ENCODE measurements at places on chromosomes 4 and X.

GRCh38 chr4:133150486-133151340 is 1.6 kb downstream of the PCDH10 start:
- DNase-seq: no peak

- no peak for DNase-seq
These were observed 109.7 kb downstream of the SHROOM3 start for GRCh38 chr4:76544725-76545124.

DNA sequence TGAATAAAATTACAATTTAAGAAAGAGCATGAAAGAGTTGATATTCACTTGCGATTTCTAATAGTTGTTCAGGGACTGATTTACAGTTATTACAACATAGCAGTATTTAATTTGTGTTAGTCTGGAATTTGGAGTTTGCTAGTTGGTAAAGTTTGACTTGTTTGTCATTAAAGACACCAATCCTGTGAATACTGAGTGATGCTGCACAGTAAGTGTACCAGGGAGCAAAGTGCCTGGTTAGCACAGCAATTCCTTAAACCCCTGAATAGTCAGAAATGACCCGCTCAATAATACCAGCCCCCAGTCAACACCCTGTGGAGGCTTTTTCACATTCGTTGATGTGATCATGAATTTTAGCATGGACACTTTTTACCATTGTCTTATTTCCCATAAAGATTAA is 122.2 kb upstream of the GC start:
- DNase-seq: no peak

DNA sequence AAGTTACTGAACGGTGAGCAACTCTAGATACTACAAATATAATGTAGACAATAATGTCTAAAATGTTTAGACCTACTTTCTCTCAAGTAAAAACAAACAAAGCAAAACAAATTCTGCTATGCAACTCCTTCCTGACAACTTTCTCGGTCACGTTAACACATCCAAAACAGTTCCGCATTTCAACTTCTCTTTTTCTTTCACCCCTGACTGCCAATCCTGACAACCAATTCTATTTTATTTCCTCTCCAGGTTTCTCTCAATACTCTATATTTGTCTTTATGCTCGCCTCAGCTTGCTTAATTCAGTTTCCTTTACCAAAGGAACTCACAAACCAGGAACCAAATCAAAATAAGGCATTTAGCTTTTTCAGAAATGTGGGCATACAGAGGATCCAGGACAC is 513.0 kb downstream of the FSTL5 start:
- DNase-seq: no peak

DNA sequence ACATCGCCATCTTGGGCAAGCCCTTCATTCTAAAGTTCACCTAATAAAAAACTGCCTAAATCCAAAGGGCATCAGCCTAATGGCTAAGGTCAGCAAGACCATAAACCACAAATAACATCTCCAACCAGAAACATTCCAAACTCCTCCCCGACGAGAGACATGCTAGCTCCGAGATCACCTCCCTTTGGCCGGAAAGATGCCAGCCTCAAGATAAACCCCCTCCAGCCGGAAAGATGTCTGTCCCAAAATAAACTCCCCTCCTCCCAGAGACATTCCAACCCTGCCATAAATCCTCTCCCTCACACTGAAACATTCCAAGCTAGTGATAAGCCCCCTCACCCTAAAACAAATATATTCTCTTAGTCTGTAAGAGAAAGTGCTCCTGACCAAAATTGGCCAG is 13.3 kb upstream of the DYNLT3 start:
- DNase-seq: no peak

DNA sequence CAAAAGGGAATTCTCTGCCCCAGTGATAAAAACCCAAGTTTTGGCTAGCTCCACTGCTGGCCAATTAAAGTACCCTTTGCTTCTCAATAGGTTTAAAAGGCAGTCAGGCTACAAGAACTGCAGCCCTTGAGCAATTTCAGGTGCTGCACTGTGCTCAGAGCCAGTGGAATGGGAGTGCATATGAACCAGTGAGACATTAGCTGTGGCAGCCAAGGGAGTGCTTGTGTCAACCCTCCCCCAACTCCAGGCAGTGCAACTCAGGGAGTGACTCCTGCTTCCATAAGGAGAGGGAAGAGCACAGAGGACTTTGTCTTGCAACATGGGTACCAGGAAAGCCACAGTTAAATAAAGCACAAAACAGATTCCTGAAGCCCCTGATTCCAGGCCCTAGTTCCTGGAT is 61.6 kb upstream of the VAMP7 start:
- DNase-seq: no peak

GRCh38 chrX:112163906-112164305 is 81.3 kb upstream of the TRPC5 start:
- DNase-seq: no peak

DNA sequence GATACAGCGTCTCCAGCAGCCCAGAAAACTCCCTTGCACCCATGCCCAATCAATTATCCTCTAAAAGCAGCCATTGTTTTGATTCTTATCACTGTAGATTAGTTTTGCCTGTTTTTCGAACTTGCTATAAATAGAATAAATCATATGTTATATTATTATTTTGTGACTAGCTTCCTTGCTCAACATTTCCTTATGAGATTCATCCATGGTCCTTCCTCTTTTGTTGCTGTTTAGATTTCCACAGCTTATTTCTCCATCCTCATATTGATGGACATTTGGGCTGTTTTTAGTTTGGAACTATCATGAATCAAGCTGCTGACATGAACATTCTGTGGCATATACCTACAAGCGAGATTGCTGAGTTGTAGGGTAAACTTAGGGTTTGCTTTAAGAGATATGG is 595.3 kb downstream of the BCOR start:
- DNase-seq: no peak

GRCh38 chr4:88879991-88880390 is 177.0 kb downstream of the FAM13A start:
- DNase-seq: no peak

- DNase-seq: no peak
These were observed 418.7 kb downstream of the CENPC start for GRCh38 chr4:67126570-67126969.

DNA sequence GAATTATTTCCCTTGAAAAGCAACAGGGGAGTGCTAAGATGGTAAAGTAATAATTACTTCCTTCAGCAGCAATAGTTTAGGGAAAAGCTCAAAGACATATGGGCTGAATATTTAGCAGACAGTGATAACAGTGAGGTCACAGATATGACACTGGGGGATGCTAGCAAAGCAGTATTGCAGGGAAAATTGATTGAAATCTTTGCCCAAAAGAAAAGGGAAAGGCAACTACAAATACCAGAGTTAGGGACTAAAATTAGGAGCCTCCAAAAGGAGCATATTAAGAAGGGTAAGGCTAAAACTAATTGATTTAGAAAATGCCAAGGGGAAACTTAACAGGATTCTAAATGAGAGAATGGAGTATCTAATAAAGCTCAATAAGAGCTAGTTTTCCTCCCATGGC is 1191.3 kb upstream of the TENM3 start:
- no peak for DNase-seq

DNA sequence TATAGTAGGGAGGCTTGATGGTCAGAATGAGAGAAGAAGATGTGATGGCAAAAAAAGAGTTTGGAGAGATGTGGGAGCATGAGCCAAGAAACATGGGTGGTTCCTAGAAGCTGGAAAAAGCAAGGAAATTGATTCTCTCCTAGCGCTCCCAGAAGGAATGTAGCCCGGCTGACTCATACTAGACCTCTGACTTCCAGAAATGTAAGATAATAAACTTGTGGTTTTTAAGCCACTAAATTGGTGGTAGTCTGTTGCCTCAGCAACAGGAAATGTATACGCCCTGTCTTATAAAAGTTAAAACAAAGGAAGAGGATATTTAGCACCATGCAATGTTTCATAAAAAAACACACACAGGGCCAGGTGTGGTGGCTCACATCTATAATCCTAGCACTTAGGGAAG is 182.7 kb upstream of the PCDH7 start:
- peak; percentile 37 for DNase-seq

GRCh38 chrX:67426946-67427345 is 116.9 kb upstream of the AR start:
- no peak for DNase-seq

- peak; percentile 3 for DNase-seq
These were observed 343.1 kb upstream of the FAM241A start for GRCh38 chr4:111802191-111802590.

DNA sequence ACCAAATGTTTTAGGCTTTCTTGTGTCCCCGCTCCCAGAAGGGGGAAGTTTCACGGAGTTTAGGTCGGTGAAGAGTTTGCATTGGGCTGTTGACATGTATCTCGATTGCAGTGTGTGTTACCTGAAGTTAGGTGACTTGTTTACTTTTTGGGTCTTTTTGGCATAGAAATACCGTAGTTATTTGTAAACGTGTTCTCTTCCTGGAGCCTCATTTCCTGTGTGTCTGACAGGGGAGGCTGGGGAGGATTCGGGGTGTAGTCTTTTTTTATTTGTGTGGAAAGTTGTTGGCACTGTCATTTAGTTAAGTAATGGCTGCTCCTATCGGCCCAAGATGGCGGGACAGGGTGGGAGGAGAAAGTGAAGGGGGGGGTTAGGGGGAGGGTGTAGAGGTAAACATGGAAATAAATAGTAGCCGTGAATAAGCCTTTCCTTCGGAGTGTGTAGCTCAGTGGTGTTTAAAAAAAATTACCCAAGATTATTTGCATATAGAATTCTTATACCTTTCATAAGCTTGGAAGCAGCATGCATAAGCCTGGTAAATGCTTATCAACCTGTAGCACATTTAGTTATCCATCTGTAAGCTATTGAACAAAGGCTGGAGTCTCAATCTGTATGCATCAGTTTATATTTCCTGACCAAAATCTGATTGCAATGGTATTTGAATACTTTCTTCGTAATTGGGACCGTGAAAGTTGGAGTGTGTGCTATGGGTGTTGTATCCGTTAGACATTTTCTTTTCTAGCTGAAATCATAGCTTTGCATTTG is 1.6 kb downstream of the KDM6A start:
- DNase-seq: no peak

GRCh38 chr4:151356510-151356909 is 31.1 kb upstream of the SH3D19 start:
- no peak for DNase-seq
